SK-MEL-5 (cell line): ENCODE measurements at places on chromosomes 3 and 15. TPM values are rescaled to one million over a fixed set of nuclear protein-coding genes. Genes with fewer than 3 reads are reported as not detected.

ZMYND10 gene
- total RNA-seq = 0.61 TPM in 1 of 2 replicates, not detected in the other

COPB2 gene
- total RNA-seq = 184 and 197 TPM in 2 replicates

RLBP1 gene
- total RNA-seq = 33.8 and 37.2 TPM in 2 replicates

RAD18 gene
- 17.5 and 26.6 TPM in 2 replicates for total RNA-seq

PATL2 gene
- total RNA-seq = 0.19 and 0.21 TPM in 2 replicates

SLC25A20 gene
- total RNA-seq = 21.4 and 26.5 TPM in 2 replicates

AP3B2 gene
- 0.74 and 1.5 TPM in 2 replicates for total RNA-seq

GHRL gene
- not detected in 2 replicates for total RNA-seq

CLDN18 gene
- not detected in 2 replicates for total RNA-seq

LEKR1 gene
- total RNA-seq = 0.21 TPM in 1 of 2 replicates, not detected in the other

GRCh38 chr3:104388619-104389018 lies 978.1 kb upstream of the ALCAM start:
- peak; percentile 14 for DNase-seq

DNA sequence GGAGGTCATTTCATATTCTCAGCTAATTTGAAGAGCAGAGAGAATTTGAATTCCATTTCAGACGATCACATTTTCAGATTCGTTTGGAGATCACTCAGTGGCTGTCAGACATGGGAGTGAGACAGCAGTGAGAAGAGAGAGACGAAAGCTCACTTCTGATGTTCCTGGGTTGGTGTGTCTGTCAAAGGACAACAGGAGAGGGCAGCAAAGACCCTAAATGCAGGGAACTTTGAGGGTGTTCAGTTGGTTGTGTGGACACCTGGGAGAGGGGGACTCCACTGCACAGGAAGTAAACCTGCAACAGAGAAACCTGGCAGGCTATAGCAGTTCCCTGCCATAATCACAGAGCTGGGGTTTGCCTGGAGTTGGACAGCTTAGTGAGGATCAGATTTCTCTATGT lies 675.1 kb downstream of the SQOR start:
- peak; percentile 6 for DNase-seq

DNA sequence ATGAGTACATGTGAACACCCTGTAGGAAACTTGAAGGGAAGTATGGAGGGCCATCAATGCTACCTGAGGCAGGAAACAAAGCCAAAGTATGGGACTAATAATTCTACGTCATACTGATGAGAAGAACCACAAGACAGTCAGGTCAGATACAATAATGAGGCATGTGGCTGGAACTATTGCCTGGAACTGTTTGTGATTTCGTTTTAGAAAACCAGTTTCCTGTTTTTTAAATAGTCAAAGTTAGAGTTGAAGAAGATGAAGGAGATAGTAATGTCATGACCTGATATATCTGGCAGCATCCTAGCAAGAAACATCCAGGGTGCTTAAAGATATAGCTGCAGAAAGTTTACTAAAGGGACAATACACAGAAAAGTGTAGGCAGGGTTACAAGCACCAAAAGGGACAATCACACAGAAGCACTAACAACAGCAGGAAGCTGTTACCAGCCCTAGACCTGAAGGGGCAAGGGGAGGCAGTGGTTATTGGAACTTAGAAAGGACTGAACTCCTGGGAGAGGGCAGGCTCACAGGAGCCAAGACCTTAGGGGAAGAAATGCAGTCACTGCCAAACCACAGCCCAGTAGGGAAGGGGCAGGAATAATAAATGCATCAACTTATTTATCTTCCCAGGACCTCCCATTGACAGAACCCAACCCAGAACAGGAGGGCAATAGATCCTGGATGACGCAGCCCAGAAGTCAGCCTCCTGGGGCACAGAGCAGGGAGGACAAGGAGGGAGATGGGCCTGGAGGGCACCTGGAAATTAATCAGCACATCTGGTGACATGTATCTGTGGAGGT lies 302.1 kb upstream of the STT3B start:
- DNase-seq = no peak

GRCh38 chr3:45597171-45597570 lies 2.6 kb downstream of the LIMD1 start:
- DNase-seq = no peak

- no peak for DNase-seq
Observed at GRCh38 chr15:38454696-38455090, 766 bp downstream of the FAM98B start.

- no peak for DNase-seq
Observed at GRCh38 chr3:42430781-42431532, 20.5 kb upstream of the LYZL4 start.

GRCh38 chr3:52891164-52891563 lies 6.2 kb downstream of the STIMATE start:
- DNase-seq = no peak

DNA sequence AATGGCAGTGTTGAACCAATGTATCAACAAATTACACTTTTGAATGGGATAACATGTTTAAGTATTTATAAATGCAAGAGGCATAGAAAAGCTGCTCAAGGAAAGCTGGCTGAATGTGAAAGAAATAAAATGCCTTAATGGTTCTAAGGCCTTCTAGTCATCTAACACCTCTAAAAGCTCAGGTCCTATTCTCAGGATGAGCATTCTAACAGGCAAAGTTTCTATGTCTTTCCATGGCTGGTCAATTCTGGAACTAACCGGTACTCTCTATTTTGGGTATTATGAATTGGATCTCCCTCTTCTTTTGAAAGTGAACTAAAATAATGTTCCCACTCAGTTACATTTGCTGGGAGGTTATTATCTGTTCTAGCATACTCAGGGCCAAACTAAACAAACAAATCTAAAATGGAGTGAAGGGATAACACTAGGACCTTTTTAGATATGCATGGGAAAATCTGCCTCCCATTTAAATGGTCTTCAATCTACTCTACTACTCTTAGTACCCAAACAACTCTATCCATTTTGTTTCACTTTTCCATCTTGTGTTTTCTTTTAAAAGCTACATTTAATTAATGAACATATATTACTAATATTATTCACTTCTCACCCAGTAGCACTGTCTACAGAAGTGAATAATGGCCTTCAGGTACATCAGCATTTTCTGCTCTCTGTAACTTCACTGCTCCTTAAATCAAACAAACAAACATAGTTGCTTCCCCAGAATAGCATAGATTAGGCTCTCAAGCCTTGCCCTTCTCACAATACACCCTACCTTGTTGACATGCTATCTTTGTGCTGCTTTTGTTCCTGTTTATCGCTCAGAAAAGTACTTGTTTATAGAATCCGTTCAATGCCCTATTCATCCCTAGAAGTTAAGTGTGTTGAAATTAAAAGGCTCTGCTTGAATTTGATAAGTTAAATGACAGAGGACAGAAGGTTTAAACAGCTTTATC lies 46.4 kb downstream of the CBLB start:
- no peak for DNase-seq

DNA sequence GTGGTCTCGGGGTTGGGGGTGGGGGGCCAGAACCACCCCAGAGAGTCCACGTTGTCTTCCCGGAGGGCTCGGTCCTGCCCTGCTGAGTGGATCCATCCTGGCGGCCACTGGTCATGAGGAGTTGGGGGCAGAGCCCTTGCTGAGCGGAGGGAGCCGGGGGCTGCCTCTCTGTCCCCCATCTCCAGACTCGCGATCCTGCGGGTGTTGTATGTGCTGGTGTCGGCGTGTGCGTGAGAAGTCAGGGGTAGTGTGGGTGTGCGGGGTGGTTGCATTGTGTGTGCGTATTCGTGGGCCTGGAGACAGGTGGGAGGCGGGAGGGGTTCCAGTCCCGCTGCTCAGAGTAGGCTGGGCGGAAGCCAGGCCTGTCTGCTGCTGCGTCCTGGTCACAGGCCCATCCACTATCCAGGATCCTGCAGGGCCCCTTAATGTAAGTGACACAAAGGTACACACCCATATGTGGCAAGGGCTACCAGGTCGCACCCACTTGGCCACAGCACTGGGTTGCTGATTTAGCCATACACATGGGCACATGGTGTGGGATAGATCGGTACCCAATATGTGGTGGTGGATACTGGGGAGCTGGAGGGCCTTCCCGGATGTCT lies 30.7 kb downstream of the NBEAL2 start:
- DNase-seq = no peak

DNA sequence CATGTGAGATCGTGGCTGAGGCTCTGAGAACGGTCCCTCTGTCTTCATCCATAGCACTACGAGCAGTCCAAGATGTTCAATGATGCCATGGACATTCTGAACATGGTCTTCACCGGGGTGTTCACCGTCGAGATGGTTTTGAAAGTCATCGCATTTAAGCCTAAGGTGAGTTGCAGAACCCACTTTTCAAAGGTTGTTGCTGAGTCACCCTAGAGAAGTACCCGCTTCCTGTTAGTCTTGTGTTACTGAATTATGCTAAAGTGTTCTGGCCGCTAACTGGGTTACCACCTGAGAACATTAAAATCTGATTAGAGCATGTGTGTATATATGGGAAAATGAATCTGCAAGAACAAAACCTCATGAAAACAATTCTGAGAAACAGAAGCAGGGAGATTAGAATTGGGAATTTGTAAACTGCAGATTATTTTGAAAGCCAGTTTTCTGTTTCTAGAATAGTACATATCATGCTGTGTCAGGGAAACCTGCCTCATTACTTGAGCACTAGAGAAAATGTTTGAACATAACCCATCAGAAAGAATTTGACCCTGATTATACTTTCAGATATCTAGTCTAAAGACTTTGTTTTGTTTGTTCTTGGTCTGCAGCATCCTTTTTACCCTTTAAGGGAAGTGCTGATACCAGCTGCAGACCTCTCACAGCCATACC lies 92.6 kb downstream of the CHDH start:
- DNase-seq = no peak

DNA sequence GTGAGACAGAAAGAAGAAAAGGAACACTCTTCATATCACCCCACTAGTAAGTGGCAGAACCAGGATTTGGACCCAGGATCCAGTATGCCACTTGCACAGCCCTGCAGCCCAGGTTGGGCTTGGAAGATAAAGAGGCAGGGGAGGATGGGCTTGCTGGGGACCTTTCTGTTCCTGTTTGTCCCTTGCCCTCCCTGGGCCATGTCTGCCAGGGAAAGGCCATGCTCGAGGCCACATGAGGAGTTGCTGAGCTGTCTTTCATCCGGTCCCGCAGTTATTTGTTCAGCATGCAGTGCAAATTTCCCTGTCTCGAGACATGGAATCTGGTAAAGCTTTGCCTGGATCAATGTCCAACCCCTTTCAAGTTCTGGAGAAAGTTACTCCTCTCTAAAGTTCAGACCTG lies 116.0 kb upstream of the MRPS22 start:
- DNase-seq = no peak

DNA sequence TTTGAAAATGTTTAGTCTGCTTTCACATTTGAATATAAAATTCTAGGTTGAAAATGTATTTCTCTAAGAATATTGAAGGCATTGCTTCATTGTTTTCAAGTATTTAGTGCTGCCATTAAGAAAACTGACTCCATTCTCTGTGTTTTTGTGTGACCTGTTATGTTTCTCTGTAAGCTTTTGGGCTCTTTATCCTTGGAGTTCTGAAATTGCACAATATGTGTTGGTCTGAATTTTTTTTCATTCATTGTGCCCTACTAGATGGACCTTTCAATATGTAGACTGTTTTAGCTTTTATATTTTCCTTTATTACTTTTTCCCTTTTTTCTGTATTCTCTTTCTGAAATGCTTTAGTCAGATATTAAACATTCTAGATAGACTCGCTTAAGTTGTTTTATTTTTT lies 22.2 kb downstream of the FAM98B start:
- DNase-seq = no peak

DNA sequence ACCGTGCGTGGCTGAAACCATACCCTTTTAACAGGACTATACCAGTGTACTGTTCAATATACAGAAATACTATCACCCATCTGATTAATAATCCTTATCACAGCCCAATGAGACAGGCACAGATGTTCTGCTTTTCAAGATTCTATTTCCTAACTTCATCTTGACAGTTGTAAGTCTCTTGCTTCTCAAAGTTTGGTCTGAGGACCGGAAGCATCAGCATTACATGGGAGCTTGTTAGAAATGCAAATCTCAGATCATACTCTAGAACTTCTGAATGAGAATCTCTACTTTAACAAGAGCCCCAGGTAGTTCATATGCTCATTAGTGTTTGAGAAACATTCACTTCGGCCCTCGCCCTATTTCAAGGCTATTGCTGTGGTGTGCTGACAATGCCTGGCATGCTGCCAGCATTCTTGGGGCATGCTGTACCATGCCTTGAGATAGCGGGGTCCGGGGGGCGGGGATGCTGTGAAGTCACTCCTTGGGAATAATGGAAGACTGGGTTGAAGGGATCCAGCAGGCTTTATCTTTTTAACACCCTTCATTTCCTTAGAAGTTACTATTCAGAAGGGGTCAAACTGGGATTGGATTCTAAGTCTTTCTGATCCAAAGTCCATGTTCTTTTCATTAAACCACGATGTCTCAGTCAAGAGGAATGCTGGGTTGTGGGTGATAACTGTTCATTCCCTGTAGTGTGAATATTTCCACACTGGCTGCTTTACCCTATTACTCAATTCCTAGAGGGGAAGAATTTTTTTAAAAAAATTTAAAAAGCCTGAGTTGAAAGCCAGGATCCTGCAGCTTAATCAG lies 194.7 kb downstream of the LPP start:
- no peak for DNase-seq

DNA sequence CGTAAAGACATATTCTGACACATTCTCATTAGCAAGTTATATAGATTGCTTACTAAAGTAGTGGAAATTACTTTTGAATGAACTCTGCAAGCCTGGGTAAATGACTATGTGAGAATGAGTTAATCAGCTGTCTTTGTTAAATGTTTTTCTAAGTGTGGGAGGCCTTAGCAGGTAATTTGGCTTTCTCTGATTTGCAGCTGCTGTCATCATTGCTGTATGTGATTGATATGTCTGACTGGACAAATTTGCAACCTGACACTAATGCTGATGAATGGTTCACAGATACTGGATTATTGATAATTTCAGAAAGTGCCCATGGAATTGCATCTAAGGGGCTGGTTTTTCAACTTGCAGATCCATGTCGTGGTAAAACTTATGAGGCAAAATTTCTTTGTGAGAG lies 372.2 kb upstream of the SGO1 start:
- no peak for DNase-seq

GRCh38 chr3:50515565-50516439 lies 12.4 kb upstream of the CACNA2D2 start:
- DNase-seq = no peak

DNA sequence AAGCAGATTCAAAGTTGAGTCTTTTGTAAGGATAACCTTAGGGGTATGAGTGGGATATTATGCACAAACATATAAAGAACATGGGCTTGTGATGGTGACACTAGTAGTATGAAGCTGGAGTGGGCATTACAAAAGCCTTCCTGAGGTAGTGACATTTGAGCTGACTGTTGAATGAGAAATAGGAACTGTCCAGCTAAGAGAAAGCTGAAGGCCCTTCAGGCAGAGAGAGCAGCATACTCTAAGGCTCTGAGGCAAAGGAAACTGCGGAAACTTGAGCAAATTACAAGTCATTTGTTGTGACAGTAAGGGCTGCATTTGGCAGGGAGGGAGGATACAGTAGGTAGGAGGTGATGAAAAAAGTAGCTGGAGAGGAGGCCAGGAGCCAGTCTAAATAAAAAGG lies 190.7 kb upstream of the CD96 start:
- no peak for DNase-seq

GRCh38 chr3:59655418-59656015 lies 605.7 kb upstream of the CFAP20DC start:
- DNase-seq = no peak

GRCh38 chr3:160569894-160570652 lies 4.7 kb upstream of the KPNA4 start:
- no peak for DNase-seq

- no peak for DNase-seq
Observed at GRCh38 chr15:74794248-74794969, 12.5 kb downstream of the CSK start.
